Cortex of kidney (tissue), 1 donor: ENCODE measurements at places on chromosomes 13 and 19.

DNA sequence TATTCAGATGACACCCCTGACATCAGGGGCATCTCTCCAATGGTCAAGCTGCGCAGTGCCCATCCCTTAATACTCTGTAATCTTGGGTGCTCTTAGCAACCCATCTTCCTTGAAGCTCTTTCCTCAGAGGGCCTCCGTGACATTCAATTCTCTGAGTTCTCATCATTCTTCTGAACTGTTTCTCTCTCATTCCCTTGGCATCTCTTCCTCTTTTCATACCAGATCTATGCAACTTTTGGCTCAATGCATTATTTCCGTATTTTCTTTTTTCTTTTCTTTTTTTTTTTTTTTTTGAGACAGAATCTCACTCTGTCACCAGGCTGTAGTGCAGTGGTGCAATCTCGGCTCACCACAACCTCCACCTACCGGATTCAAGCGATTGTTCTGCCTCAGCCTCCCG is 53.9 kb downstream of the PCDH8 start:
- DNase-seq: no peak

DNA sequence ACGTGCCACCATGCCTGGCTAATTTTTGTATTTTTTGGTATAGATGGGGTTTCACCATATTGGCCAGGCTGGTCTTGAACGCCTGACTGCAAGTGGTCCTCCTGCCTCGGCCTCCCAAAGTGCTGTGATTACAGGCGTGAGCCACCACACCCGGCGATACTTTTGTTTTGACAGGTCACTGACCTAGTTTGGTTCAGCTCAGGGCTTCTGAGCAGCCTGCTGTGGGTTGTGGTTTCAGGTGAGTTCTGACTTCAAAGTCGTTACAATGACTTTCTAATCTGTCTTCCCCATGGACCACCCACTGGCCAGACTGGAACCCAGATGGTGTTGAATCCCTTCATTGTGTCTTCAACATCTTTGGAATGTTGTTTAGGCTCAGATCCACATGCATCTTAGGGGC is 73.8 kb downstream of the TRPM4 start:
- no peak for DNase-seq

DNA sequence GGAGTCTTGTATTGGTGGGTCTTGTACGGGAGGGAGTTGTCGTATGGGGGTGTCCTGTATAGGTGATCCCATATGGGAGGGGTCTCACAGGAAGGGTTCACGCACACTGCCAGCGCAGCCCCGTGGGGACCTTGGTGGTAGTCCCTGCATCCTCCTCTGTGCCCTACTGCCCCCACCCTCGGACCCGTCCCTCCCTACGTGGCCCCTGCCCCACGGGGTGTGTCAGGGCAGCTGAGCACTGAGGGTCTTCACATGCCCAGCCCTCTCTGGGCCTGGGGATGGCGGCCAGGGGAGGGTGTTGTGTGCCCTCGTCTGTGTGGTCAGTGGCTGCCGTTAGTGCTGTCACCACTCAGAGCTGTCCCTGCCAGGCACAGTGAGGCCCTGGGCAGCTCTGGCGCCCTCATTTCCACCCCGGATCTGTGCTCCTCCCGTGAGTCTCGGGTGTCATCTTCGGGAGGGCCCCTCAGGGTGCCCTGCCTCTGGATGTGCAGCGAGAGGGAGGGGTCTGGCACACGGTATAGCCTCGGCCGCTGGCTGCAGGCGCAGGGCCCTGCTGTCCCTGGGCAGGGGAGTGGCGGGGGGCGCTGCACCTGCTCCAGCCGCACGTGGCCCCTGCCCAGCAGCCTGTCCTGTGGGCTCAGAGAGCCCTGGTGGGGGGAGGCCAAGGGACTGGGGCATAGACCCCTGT is 16.0 kb upstream of the GNA15 start:
- DNase-seq: no peak

GRCh38 chr19:17499648-17500446 is 11.6 kb upstream of the PGLS start:
- DNase-seq: no peak

- no peak for DNase-seq
Measured at GRCh38 chr13:77417897-77418296, 91.0 kb upstream of the MYCBP2 start.

DNA sequence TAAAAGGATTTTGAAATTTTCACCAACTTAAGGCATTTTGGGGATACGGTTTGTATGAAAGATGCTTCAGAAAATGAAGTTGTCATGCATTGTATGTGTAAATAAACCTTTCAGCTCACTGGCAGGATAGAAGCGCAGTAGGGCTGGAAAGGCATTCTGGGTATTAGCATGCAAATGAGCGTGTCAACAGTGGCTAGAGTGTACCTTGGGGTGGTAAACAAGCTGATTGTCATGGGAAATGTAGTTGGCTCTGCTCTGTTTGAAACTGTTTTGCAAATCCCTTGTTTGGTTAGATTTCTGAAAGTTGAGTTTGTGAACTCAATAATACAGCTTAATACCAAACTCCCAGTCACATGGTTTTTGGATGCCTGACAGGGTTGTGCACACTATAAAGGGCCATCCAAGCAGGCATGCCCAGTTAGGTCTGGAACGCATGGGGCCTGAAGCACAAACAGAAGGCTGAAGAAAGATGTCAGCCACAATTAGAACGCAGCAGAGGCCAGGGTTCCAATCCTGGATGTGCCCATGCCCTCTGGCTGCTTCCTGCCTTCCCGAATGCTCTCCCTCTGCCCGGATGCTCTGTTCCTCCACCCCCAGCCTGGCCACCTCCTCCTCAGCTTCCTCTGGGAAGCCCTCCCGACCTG is 14.6 kb downstream of the GSX1 start:
- DNase-seq: no peak

- DNase-seq: no peak
Measured at GRCh38 chr19:50580970-50581634, 12.9 kb upstream of the LRRC4B start.
